A549 treated with dexamethasone at 1 μM for 4 hours (cell line): ENCODE measurements at places on chromosomes 11 and 22. TPM values are rescaled to one million over a fixed set of nuclear protein-coding genes. Genes with fewer than 3 reads are reported as not detected.

OR8A1 gene
- total RNA-seq, result not detected in 5 replicates

ROM1 gene
- 3.6 to 4.4 TPM (median 4.0 TPM) in 5 replicates for total RNA-seq

CRY2 gene
- total RNA-seq, result 3.7 to 5.8 TPM (median 4.9 TPM) in 5 replicates

MS4A15 gene
- total RNA-seq, result not detected in 5 replicates

TECTA gene
- 0.04 to 0.12 TPM (median 0.07 TPM) in 5 replicates for total RNA-seq

EHBP1L1 gene
- total RNA-seq, result 20.8 to 32.9 TPM (median 28.8 TPM) in 5 replicates

PIWIL4 gene
- total RNA-seq, result 0.12 to 0.31 TPM (median 0.14 TPM) in 5 replicates

JAM3 gene
- total RNA-seq, result 3.2 to 5.1 TPM (median 4.1 TPM) in 5 replicates

B4GALNT4 gene
- total RNA-seq, result 7.8 to 18.0 TPM (median 14.8 TPM) in 5 replicates

TRIM6 gene
- total RNA-seq, result 6.7 to 8.4 TPM (median 7.5 TPM) in 5 replicates

TLCD5 gene
- 5.0 to 6.4 TPM (median 6.2 TPM) in 5 replicates for total RNA-seq

FHIP1B gene
- total RNA-seq, result 13.4 to 18.5 TPM (median 17.1 TPM) in 5 replicates

JAML gene
- not detected in 5 replicates for total RNA-seq

CD248 gene
- total RNA-seq, result not detected in 5 replicates

OR4D5 gene
- not detected in 5 replicates for total RNA-seq

HEPN1 gene
- total RNA-seq, result not detected in 5 replicates

VWCE gene
- 0.28 to 0.90 TPM (median 0.54 TPM) in 5 replicates for total RNA-seq

CELSR1 gene
- 23.5 to 37.7 TPM (median 35.7 TPM) in 5 replicates for total RNA-seq

RNH1 gene
- 123 to 178 TPM (median 165 TPM) in 5 replicates for total RNA-seq

SREBF2 gene
- 19.8 to 32.9 TPM (median 30.5 TPM) in 5 replicates for total RNA-seq

FRMD8 gene
- total RNA-seq, result 34.3 to 52.8 TPM (median 49.7 TPM) in 5 replicates
